ENCODE measurements at places on chromosomes 12 and 14. TPM values are rescaled to one million over a fixed set of nuclear protein-coding genes. Genes with fewer than 3 reads are reported as not detected.

Gene NFE2
- 252 TPM for total RNA-seq

Gene SDR9C7
- not detected for total RNA-seq

Gene POTEG
- total RNA-seq = not detected

Gene BAZ1A
- total RNA-seq = 36.0 TPM

Gene CIDEB
- total RNA-seq = 0.07 TPM
